Erythroblast (primary cell): ENCODE measurements at places on chromosomes 5 and 9.
A peak's percentile ranks its signal among the peaks of the same experiment; 100 is the strongest.

DNA sequence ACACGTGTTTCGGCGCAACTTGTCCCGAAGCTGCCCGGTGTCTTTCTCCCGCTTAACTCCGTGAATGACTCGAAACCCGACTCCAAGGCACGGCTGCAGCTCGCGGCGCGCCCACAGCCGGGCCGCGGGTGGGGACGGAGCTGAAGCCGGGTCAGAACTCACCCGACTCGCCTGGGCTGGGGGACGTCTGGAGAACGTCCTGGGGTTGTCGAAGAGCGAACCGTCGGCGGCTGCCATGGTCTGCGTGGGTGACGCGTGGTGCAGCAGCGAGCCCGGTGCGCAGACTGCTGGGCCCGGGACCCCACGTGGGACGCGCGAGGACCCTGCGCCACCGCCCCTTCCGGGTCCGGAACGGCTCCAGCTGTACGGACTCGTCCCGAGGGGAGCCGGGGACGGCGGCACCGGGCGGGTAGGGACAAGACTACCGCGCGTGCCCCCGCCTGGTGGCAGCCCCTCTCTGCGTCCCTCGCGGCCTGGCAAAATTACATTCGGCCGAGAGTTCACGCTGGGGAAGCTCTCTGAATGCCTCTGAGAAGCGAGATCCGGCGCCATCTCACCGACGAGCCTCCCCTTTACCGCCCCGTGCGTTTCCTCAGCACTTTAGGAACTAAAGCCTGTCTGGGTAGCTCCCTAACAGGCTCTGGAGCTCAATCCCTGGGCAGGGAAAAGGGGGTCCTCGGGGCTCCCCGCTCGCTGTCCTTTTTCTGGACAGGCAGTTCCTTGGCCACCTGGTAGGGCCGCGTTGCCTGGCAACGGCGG, at the start of gene DDX31:
TSS of gene DDX31 (minus strand) at position 286 of the 759 bp plus-strand sequence. CDS start at position 237, 49 bp downstream.
- peak; percentile 89 for DNase-seq

- no peak for DNase-seq
Observed at GRCh38 chr5:38806775-38807258, 39.0 kb upstream of the OSMR start.

DNA sequence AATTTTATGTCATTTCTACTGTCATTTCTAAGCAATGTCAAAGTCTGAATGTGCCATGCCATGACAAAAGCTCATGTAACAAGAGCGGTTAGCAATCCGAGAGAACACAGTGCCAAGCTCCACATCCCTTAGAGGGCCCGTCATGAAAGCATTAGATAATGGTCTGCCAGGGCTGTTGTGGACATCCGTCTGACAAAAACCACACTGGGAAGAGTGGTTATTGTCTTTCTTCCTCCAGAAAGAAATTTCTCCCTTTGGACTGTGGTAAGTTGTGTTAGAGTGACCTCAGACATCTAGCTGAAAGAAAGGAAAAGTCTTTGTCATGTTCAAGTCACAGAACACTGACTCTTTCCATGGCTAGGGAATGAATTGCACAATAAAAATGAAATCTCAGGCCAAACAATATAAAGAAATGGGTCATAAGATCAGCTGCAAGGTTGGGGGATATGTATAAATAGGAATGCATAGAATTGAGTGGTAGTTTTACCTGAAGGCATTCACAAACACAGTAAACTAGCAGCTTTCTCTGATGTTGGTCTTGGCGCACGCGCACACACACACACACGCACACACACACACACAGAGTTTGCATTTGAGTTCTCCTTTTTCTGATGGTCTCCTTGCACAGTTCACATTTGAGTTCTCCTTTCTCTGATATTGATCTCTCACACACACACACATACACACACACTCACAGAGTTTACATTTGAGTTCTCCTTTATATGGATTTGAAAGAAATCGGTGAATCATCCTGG, 5.3 kb downstream of the SLC1A3 start:
- no peak for DNase-seq

DNA sequence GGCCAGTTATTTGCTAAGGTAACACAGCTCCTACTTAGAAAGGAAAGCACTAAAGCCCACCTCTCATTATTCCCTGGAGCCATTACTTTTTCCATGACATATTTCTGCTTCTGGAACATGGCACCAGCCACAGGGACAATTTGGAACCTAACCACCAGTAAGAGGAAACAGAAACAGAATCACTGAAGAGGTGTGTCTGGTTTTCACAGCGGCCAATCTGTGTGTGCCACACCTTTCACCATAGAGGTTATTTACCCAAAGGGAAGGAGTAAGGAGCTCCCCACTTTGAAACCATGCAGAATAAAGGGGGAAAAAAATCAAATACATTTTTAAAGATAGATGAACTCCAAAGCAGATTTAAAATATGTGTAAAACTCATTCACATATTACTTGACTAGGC, 21.1 kb downstream of the PRUNE2 start:
- no peak for DNase-seq

- no peak for DNase-seq
Observed at GRCh38 chr5:40743771-40744170, 12.0 kb downstream of the TTC33 start.

DNA sequence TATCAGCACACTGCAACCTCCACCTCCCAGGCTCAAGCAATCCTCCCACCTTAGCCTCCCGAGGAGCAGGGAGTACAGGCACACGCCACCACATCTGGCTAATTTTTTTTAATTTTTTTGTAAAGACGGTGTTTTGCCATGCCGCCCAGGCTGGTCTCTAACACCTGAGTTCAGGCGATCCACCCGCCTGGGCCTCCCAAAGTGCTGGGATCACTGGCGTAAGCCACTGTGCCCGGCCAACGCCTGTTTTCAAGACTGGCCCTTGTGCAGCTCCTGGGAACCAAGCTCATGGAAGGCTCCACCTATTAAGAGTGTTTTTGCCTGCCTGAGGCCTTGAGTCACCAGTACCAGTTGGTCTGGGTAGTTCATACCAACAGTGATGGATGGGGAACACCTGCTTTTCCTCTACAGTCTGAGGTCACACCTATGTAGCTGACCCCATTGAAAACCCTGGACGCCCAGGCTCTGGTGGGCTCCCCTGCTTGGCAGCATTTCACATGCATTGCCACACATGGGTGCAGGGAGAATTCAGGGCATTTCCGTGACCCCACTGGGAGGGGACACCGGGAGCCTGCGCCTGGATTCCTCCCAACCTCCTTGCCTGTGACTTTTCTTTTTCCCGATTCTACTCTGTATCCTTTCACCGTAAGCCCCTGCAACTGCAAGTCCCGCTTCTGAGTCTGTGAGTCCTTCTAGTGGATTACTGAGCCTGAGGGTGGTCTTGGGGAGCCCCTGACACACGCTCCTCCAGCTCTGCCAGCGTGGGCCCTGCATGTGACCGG, 63.5 kb downstream of the ZNF354C start:
- no peak for DNase-seq

- DNase-seq: peak; percentile 84
Observed at GRCh38 chr5:108747774-108748400, at the start of gene FER. Gene FER, plus strand, starts transcription at chr5:108747897. Its CDS starts 50,286 bp downstream, at chr5:108798183.

GRCh38 chr5:120692325-120692724, 228.2 kb downstream of the PRR16 start:
- no peak for DNase-seq

DNA sequence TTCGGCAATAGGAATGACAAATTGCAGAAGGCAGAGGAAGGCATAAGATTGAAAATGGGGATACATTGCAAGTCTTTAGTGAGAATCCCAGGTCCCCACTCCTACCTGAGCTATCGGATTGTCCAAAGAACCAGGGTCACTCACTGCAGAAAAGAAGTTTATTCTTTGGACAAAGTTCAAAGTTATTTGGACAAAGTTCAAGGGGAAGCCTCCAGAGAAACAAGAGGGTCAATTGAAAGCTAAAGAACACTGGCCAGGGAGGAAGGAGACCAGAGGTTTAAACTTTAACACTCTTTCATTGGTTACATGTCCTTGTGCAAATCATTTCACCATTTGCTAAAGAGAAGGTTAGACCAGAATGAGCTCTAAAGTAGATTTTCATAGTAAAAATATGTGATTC, 5.2 kb upstream of the UHRF2 start:
- DNase-seq: no peak

DNA sequence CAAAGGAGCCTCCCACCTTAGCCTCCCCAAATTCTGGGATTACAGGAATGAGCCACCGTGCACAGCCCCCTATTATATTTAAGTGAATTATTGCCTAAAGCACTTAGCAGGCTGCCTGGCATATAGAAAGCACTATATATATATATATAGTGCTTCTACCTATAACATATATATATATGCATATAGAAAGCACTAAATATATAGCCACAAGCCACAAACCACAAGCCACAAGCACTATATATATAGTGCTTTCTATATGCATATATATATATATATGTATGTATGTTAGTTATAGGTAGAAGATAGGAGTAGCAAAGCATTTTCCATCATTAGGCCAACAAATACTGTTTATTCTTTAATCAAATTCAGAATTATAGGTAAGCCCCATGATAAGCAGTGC, 185.8 kb downstream of the CWC27 start:
- DNase-seq: no peak

DNA sequence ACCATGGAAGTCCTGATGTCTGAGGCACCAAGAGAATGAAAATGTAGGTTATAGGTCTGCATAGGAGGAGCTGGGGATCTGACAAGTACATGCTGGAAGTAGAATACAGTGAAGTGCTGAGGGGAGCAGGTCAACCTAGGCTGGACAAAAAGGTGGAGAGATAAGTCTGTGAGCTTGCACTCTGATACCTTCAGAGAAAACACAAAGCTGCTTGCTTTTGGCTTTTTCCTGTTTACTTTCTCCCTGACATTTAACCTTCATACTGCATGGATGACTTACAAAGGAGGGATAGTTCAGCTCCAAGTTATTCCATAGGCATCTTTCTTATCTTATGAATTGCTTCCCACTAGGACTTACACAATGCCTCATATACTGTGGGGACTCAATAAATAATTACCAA, 256.7 kb upstream of the NREP start:
- DNase-seq: no peak

GRCh38 chr9:135857371-135857786, 50.0 kb downstream of the CAMSAP1 start:
- no peak for DNase-seq

DNA sequence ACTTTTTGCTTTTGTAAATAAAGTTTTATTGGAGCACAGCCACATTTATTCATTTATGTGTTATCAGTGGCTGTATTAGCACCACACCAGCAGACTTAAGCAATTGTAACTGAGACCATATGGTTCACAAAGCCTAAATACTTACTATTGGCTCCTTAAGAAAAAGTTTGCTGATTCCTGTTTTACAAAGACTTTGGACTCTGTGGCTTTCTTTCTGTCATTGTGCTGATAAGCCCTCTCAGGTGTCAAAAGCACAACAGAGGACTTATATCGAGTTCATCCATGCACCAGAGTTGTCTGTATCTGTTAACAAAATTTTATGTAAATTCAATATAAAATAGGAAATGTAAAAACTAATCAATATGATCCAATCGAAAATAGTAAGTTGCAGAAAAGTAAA, 55.6 kb upstream of the PCSK5 start:
- no peak for DNase-seq

- DNase-seq: no peak
Observed at GRCh38 chr5:135079760-135080159, 45.7 kb upstream of the PITX1 start.

DNA sequence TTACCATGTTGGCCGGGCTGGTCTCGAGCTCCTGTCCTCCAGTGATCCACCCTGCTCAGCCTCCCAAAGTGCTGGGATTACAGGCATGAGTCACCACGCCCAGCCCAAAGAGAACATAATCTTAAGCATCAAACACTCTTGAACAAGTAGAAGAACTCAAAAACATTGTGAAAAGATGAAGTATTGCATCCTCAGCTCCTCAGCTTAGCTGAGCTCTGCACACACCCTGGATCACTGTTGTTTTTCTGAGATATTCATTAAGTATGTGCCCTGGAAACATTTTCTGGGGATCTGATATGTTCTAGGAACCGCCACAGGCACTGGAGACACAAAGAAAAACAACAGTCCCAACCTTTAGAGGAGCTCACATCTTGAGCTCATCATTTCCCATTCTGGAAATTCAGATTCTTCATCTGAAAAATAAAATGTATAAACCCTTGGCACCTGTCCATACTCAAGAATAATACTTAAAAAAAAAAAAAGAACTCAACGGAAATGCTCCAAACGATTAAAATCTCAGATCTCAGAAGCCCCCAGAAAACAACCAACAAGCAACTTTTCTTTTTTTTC, 62.2 kb upstream of the ZNF462 start:
- no peak for DNase-seq
